Substantia nigra (tissue), 51 donors: ENCODE measurements at places on chromosomes 16 and 17.

DNA sequence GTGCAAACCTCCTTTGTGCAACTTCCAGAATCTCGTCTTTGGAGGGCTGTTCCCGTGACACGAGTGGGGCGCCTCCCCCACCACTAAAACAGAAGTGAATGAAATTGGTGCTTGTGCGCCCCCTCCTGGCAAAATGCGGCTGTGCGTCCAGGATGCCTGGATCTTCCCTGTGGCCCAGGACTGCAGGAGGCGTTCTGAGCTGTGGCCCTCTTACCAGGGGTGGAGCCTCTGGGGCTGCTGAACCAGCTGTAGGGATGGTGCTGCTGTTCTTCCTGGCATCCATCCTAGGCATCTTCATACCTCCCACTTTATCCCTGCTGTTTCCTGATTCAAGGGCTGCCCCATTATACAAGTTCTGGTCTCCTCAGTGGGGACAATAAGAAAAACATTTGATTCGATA is 18.5 kb upstream of the NAGLU start:
- peak; percentile 47 for DNase-seq

- DNase-seq = no peak
Observed at GRCh38 chr16:68093816-68094613, 8.8 kb downstream of the NFATC3 start.

- DNase-seq = no peak
Observed at GRCh38 chr16:81994485-81994884, 16.8 kb downstream of the SDR42E1 start.

- DNase-seq = peak; percentile 59
Observed at GRCh38 chr16:84482001-84482891, 22.2 kb downstream of the MEAK7 start.

- DNase-seq = no peak
Observed at GRCh38 chr17:28613931-28614381, at the start of gene RSKR. Gene RSKR, minus strand, starts transcription at chr17:28614185. Its CDS starts 24 bp downstream, at chr17:28614161.

DNA sequence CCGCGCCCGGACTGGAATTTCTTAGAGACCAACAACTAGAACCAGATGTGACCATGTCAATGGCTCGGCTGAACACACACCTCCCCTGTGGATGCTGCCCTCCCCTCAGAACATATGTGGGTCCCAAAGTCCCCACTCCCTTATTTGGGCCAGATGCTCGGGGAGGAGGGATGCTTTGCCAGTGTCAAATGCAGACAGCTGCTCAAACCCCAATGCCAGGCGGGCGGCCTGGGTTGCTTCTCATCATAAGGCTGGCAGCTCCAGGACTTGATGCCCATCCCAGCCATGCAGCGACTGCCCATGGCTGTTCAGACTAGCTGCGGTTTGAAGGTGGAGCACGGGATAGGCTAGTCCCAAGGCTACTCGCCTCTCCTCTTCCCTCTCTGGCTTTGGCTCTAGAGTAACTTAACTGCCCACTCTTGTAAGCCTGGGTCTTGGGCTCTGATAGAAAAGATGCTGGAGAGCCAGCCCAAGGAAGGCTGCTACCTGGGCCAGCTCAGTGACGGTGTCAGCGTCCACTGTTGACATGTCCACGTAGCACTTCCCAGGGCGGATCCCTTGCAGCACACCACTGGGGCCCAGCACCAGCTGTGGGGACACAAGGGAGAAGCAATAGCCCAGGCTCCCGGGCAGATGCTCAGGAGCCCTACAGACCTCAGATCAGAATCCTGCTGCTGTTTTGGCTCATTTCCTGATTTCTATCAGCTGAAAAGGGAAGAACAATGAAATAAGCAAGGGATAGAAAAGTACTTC is 11.0 kb upstream of the ROGDI start:
- DNase-seq = no peak

DNA sequence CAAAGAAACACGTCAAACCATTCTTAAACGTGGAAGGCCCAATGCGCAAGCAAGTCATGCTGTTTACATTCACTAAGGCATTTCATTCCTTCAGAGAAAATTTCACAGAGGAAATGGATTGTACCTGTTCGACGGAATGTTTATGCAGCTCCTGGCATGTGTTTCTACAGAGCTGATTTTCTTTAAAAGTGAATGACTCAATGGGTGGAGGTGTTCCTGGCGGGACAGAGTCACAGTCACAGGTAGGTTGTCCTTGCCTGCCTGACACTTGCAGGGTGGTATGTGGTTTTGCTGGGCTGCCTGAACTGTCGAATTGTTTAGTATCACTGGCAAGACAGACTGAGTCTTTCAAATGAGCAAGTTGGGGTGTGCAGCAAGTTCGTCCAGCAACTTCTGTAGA is 11.6 kb downstream of the PALB2 start:
- no peak for DNase-seq

DNA sequence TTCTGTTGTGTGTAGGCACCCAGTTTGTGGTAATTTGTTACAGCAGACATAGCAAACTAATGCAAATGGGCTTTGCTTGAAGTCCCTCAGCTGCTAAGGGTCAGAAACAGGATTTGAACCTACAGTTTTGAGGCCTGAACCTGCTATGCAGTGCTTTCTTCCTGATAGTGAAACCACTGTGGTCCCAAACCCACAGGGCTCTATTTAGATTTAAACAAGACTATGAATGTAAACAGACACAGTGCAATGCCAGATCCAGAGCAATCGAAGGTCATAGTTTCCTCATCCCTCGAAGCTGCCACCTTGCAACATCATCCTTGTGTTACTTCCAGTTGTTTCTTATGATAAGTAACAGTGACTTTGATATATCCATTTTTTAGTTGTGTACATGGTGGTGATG is 630.2 kb downstream of the WWOX start:
- DNase-seq = no peak

- DNase-seq = no peak
Observed at GRCh38 chr17:78905116-78905515, 2.1 kb upstream of the CEP295NL start.

GRCh38 chr17:7589891-7590691 is at the start of gene SOX15:
Gene SOX15, minus strand, starts transcription at chr17:7590094. Its CDS starts 418 bp downstream, at chr17:7589676.
- no peak for DNase-seq

DNA sequence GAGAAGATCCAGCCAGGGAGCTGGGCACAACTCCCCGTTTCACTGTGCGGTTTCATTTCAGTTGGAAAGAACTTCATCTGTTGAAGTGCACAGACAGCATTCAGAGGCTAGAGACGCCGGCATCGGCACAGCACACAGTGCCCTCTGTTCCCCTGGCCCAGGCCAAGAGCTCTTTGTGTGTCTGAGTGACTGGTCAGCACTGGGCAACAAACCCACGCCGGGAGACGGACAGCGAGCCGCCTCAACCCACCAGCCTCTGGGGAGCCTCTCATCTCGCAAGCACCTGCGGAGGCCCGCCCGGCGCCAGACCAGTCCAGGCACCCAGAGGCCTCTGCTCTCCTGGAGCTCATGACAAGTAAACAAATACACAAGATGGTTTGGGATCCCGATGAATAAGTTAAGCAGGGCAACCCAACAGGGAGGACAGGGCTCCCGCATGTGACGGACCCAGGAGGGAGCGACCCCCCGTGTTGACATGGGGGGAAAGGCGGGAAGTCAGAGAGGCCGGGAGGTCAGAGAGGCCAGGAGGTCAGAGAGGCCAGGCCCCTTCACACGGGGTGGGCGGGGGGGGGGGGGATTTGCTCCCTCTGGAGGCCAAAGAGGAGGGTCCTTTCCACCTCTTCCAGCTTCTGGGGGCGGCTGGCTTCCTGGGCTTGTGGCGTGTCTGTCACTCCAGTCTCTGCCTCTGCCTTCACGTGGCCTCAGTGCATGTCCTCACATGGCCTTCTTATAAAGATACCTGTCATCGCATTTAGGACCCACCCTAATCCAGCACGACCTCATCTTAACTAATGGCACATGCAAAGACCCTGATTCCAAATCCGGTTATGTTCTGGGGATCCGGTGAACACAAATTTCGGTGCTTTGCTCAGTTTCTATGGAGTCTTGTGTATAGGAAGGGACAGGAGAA is 25.8 kb upstream of the KLHDC4 start:
- peak; percentile 65 for DNase-seq

- DNase-seq = no peak
Observed at GRCh38 chr17:48637323-48638260, 11.4 kb upstream of the HOXB9 start.

DNA sequence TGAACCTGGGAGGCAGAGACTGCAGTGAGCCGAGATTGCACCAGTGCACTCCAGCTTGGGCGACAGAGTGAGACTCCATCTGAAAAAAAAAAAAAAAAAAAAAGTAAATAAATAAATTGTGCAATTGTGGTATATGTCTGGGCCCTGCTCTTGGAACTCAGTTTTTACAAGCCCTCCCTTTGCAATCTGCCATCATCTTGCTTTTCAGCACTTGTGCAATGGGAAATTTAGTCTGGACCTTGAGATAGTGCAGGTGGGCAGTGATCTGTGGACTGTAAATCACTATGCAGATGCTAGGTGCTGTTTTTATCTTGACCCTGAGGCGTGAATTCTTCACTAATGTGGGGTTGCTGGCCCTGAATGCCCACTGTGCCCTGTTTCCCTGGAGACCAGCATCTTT is 6.5 kb upstream of the RAP1GAP2 start:
- DNase-seq = no peak

DNA sequence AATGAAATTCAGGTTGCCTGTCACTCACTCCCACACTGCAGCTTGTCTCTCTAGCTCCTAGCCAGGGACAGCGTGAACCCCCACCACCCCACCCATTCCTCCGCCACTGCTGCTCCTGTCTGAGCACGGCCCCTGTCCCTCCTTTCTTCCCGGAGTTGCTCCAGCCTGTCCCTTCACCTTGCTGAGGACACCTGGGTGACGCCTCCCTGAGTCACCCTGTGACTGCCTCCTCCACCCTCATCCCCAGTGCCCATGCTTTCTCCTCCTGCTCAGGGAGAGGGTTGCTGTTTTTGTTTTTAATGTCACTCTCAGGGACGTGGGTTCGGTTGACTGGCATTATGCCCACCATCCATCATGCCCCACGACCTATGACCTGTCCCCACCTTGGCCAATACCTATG is 25.8 kb upstream of the NAT9 start:
- no peak for DNase-seq

DNA sequence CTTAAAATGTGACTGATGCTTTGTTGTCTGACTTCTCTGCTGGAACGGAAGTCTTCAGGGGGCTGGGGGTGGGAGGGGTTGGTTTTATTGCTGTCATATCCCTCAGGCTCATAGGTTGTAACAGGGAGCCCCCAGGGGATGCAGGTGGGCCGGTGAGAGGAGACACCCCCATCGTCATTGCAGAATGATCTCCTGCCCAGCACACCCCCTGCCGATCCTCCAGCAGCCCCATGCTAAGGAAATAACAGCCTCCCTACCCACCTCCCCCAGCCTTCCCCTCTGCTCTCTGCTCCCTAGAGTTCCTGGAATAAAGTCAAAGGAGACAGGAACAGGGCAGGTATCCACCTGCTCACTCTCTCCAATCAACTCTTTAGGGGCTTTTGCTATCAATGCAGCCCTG is 270.1 kb upstream of the TNRC6C start:
- DNase-seq = no peak

DNA sequence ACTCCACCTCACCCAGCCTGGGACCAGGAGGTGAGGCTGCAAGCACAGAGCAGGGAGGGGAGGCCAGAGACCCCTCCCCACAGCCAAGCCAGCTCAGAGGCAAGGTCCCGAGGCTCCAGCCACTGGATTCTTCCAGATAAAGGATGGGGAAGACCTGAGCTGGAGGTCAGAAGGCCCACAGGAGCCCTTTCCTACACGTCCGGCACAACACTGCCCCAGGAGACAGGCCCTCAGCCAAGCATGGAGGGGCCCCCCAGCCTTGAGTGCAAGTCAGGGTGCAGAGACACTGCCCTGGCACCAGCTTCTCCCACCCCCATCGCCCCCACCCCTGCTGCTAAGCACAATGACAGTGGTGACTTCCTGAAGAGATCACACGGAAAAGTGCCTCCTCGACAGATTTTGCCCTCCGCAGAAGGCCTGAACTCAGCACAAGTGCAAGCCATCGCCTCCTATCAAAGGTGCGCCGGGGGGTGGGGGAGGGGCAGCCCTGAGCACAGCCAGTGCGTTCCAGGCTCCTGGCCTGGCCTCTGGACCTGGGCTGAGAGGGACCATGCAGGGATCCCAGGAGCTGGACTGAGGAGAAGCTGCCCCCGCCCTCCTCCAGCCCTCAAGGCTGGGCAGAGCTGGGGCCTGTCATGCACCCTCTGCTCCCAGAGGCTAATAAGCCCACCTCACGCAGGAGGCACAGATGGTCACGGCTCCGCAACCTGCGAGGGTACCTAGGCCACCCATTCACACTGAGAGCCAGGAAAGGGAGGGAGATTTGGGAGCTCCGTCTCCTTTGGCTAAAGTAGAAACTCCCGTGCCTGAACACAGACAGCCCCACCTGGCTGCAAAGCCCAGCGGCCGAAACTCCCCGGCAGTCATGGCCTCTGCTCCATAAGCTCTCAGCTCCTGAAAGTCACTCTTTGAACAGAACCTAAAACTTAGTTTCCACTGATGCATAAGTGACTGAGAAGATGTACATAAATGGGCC is 2.7 kb downstream of the MAFG start:
- no peak for DNase-seq

DNA sequence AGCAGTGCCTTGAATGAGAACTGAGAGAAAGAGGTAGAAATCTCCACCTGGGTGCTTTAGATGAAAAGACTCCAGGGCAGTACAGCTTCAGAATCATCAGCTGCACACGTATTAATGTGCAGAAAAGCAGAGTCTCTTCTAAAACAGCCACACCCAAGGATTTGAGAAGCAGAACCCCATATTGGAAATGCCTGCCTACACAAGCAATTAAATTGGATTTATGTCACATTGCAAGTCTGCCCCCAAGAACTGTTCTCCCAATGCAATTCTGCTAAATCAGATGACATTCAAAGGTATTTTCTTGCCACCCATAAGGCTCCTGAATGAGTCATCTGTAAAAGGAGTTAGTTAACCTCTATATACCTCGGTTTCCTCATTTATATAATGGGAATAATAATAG is 326.0 kb upstream of the C16orf82 start:
- no peak for DNase-seq

GRCh38 chr17:6304894-6305612 is 129.9 kb downstream of the AIPL1 start:
- no peak for DNase-seq

DNA sequence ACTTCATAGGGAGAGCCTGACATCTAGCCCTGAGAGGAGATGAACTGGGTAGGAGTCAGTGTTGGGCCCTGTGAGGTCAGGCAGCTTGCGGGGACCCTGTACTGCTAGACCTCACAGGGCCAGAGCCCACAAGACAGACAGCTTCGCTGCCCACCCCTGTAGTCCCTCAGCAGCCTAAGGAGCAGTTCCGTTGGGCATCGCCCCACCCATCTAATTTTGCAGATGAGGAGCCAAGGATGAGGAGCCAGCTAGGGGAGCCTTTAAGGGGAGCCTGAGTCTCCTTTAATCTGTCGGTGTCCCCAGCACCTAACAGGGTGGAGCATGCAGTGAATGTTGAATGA is 755 bp upstream of the TUFM start:
- DNase-seq = no peak

GRCh38 chr17:17547210-17547764 is 44.2 kb downstream of the PEMT start:
- DNase-seq = no peak

- DNase-seq = no peak
Observed at GRCh38 chr17:17491031-17491471, 5.1 kb downstream of the RASD1 start.

DNA sequence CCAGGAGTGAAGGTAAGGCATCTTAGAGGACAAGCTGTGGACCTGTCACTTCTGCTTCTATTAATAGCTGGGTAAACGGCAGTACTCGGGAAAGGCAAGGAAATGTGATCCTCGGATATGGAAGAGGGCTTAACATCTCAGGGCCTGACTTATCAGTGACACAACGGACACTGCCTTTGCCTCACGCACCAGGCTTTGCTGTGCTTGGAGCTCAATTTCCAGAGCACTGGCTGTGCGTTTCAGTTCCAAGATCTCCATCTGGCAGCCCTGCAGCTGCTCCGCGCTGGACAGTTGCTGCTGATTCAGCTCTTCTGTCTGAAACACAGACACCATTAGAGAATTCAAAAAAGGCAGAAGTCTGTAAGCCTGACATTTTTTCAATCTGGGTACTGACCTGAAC is 3.5 kb downstream of the KRT40 start:
- no peak for DNase-seq
